Substantia nigra (tissue), 51 donors: ENCODE measurements at places on chromosomes 2 and 18.

DNA sequence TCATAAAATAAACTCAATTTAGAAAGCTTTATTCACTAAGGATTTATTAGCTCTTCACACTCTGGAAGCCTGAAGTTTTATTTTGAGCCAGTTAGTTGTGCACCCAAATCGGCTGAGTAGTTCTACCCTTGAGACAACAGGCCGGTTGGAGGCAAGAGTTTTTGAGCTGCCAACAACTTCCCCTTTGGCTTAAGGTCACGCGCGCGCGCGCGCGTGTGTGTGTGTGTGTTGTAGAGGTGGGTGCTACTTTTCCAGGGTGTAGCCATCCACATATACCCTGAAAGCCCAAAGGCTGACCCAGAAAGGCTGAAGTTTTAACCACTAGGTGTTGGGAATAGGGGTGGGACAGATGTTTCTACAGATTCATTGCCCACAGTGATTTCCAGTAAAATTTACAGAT, 150.2 kb upstream of the LHCGR start:
- peak; percentile 29 for DNase-seq

- no peak for DNase-seq
These were observed 66.1 kb upstream of the FZD5 start for GRCh38 chr2:207835805-207836204.

GRCh38 chr2:108555572-108555971, 21.3 kb downstream of the LIMS1 start:
- DNase-seq = no peak

DNA sequence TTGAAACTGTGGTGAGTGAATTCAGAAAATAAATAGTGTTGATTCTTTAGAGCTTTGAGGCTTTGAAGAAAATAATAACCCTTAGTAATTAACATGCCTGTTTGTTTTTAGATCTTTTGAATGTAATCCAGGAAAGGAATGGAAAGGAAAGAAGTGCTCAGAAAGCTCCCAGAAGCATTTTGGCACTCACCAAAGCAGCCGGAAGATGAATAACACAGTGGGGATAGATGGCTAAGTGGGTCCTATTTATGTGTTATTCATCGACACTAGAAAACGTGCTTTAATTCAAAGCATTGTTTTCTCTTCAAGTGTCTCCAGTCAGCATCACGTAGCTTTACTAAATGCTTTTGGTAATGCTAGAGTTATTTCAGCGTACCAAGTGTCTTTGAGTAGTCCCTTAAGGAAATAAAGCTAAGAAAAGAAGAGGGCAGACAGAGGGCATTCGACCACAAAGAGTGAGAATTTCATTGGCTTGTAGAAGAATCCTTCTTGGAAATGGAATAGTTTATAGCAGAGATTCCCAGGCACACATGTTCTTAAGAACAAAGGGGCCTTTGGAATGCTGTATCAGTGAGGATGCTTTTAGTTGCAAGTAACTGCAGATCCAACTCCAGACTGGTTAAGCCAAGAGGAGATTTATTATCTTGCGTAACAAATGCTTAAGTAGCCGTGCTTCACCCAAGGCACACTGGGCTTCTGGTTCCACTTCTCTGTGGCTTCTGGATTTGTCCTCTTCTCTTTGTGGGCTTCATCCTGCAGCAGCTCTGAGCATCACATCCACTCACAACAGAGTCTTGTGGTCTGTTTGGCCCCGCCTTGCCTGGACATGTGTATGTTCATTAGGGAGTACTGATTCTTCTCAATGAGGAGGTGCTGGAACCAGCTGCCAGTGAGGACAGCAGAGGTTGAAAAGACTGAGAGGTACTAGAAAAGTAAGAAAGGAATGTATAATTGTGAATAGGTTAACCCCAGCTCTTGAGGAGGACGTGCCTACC, 63.6 kb upstream of the LTBP1 start:
- DNase-seq = no peak

- DNase-seq = no peak
These were observed 21.2 kb downstream of the GPC1 start for GRCh38 chr2:240456447-240457222.

DNA sequence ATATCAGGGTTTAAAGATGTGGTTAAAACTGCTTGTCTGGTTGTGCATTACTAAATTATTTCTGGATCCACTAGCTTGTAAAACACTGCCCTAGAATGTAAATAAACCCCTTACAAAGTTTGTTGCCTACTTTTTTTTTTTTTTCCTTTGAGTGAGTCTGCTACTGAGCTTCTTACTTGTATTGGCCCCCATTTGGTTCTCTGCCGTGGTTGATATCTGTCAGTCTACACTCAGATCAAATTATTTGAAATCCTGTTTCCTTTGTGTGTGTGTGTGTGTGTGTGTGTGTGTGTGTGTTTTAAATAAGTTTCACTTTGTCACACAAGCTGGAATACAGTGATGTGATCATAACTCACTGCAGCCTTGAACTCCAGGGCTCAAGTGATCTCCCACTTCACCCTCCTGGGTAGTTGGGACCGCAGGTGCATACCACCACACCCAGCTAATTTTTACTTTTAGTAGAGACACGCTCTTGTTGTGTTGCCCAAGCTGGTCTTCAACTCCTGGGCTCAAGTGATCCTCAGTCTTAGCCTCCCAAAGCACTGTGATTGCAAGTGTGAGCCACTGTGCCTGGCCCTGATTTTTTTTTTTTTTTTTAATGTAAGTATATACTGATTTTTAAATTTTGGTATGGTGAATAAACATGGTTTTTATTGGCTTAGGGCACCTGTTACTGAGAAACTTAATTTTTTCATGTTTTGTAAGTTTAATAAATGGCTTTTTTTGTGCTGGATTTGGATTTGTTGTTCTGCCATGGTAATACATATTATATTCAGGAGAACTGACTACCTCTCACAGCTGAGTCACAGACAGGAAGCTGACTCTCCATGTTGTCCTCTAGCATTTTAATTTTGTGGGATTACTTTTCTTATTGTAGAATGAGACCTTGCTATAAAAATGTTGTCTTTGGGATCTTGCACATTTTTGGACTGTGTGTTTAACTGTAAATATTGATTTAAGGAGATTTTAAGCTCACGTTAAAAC, 48.5 kb downstream of the MAP4K4 start:
- DNase-seq = no peak

DNA sequence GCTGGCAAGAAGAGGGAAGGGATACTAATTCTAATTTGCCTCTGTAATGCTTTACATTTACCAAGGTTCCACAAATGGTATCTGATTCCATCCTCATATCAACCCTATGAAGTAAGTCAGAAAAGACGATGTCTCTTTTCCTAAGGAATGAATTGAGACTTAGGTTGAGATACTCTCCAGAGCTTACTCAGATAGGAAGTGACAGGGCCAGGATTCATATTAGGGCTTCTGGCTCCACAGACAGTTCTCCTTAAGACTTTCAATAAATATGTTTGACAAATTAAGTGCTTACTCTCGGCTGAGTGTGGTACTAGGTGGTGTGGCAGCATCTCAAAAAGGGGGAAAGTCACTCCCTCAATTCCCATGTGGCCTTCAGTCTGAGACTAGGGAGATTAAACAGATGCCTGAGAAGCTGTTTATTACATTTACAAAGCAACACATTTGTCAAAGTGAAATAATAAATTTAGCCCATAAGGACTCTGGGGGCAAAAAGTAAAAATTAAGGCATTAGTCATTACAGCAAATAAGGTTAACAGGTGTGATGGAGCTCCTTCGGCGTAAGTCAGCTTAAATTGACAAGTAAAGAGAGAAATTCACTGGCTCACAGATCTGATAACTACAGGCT, 14.2 kb downstream of the CDK15 start:
- DNase-seq = no peak

GRCh38 chr2:127403460-127403859, 14.8 kb upstream of the PROC start:
- DNase-seq = no peak

- no peak for DNase-seq
These were observed 4.7 kb downstream of the HMSD start for GRCh38 chr18:63953811-63954210.

- no peak for DNase-seq
These were observed 3.2 kb downstream of the GPR35 start for GRCh38 chr2:240628507-240628807.

DNA sequence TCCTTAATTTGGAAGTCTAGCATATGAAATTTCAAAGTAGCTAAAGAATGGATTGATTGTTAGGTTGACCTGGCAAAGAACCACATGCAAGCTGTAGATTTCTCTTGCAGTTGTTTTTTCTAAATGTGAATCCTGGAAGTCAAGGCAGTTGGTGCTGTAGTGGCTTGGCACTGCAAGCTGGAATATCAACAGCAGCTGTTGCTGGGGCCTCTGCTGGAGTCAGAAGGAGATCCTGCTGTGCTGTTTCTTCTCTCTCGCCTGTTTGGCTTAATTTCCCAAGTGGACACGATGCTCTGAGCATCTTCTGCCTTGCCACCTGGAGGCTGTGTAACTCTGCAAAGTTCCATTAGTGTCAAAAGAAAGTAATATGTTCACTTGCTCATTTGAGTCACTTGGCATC, 12.6 kb downstream of the PIK3C3 start:
- DNase-seq = peak; percentile 21

- DNase-seq = no peak
These were observed 36.6 kb downstream of the CAMKMT start for GRCh38 chr2:44398243-44398897.

DNA sequence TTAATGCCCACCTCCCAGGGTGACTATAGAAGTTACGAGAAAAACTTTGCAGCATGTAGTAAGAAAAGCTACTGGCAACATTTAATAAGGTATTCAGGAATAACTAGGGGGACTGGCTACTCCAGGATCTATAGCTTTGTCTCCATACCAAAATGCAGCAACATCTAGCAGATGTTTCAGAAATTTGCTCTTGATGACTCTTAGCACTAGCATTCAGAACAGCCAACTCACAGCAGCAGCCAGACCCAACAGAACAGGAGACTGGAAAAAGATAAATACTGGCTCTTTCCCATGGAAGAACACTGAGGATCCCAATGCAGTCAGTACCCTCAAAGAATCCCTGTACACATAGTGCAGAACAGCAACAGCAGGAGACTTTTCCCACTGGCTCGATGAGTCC, 105.0 kb downstream of the PRKRA start:
- DNase-seq = no peak

- DNase-seq = no peak
These were observed 112.1 kb downstream of the KYNU start for GRCh38 chr2:142989273-142990204.

DNA sequence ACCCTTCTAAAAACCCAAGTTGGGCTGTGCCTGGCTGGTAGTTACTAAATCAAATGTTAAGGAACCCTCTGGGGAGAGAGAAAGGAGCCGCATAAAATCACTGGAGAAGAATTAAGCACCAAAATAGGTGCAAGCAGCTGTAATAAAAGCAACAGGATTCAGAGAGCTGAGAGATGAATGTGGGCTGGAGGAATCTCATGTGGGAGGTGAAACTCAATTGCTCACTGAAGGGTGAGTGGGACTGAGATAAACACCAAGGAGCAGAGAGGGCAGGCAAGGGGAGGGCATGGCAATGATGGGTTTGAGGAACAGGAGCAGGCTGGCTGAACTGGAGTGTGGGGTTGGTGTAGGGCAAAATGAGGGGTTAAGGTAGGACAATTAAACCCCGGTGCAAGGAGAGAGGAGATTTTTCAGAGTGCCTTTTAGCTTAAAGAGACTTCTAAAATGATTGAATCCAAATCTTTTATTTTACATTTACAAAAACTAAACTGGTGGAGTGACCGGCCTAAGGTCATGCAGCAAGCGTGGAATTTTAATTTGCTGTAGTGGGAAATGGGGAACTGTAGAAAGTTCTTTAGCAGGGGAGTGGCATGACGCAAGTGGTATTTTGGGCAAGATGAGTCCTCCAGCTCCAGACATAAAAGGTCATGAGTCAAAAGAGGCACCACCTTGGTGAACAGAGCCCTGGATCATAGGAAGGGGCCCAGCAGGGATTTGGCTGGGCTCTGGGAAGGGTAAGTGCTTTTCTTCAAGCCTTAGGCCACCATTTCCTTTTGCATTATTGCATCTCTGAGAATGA, 10.5 kb downstream of the PLB1 start:
- no peak for DNase-seq

DNA sequence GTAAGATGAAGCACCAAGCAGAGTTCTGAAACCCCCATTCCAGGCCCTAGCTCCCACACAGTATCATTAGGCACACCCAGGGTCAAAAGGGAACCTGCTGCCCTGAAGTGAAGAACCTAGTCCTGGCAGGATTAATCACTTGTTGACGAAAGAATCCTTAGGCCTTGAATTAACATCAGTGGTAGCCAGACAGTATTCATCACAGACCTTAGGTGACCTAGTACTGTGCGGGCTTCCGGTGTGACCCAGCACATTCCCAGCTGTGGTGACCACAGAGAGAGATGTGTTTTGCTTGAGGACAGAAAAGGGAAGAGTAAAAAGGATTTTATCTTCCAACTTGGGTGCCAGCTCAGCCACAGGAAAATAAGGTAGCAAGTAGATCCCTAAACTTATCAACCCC, 1071.4 kb upstream of the FAM98A start:
- no peak for DNase-seq

DNA sequence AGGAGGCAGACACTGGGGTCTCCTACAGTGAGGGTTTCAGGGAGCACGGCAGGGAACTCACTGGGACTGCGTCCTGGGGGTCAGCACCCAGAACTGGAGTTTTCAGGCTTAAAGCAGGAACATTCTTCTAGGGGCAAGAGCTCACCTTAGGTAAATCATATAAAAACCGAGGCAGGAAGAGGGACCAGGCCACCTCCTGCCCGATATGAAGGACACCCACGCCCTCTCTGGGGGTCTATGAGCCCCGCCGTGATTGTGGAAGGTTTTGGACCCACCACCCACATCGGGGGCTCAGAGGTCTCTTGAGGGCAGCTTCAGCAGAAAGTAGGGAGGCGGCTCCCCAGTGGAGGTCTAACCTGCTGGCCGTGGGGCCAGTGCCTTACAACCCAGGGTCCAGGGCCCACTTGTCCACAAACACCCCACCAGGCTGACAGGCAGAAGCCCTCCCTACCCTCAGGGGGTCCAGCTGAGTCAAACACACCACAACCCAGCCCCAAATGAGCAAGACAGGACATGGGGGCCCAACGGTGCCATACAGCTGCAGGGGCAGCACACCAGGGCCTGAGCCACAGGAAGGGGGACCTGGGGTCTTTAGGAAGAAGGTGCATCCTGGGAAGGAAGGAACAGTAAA, 25.3 kb downstream of the CROCC2 start:
- no peak for DNase-seq

DNA sequence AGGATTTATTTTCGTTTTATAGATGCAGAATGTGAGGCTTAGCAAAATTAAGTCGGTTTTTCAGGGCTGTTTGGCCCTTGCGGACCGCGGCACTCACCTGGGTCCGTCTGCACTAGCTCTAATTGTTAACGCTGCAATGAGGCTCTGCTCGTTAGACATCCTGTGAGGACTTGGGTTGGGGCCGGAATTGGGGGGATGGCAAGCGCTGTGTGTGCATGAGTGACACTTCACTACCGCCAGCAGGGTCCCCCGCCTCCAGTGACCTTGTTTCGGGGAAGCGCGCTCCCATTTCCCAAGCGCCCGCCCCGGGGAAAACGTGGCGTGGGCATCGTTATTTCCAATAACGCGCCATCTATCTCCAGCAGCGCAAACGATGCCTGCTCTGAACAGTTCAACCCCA, 54.2 kb downstream of the KCNG2 start:
- DNase-seq = no peak

- DNase-seq = no peak
These were observed 39.8 kb upstream of the TMEM178A start for GRCh38 chr2:39625927-39626270.
